Neural crest cell (in vitro differentiated cells): ENCODE measurements at places on chromosomes 5 and 9.

DNA sequence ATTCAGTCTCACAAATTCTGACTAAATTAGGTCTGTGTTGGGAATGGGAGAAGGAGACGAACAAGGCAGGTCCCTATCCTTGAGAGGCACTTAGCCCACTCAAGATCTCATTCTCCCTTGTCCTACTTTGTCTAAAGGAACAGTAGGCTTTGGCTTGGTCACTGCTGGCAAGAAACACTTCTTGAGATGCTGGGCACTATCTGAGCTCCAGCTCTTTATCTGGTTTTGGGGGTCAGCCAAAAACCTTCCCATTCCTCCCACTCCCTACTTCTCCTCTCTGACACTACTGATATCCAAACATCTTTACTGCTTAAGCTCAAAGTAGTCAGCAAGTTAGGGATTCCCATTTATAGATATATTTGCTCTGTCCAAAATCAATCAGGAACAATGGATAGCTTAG is 155.2 kb downstream of the MAPKAP1 start:
- no peak for DNase-seq

GRCh38 chr5:177141496-177141895 is 7.9 kb downstream of the NSD1 start:
- no peak for DNase-seq

DNA sequence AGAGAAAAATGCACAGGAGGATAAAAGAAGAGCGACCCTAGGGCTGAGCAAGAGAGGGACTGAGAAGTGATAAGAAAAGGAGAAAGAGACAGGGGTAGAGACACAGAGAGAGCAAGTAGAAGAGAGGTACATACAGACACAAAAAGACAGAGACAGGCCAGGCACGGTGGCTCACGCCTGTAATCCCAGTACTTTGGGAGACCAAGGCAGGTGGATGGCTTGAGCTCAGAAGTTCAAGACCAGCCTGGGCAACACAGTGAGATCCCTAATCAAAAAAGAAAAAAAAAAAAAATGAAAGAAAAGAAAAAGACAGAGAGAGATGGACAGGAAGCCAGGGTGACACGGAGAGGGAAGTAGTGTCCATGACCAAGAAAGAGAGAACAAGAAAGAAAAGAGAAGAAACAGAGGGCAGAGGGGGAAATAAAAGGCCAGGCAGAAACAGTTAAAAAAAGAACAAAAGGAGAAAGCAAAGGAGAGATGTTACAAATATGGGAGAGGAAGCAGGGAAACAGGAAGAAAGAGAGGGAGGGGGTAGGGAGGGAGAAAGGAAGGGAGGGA is 209.4 kb upstream of the TRIM32 start:
- no peak for DNase-seq

DNA sequence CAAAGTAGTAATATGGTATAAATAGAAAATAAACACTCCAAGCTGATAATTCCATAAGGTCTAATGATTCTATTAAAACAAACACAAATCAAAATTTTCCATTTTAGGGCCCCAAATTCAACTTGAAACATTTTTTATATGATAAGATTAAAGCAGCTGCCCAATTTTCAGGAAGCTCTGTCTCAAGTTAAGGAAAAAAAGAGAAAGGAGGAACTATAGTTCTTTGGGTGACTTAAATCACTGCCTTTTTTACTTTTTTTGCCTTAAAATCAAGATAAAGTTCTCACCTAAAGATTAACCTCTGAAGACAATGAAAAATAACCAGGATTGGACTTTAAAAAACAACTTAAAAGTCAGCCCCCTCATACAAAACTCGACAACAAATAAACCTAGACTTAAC is 76.0 kb upstream of the IFNE start:
- no peak for DNase-seq

DNA sequence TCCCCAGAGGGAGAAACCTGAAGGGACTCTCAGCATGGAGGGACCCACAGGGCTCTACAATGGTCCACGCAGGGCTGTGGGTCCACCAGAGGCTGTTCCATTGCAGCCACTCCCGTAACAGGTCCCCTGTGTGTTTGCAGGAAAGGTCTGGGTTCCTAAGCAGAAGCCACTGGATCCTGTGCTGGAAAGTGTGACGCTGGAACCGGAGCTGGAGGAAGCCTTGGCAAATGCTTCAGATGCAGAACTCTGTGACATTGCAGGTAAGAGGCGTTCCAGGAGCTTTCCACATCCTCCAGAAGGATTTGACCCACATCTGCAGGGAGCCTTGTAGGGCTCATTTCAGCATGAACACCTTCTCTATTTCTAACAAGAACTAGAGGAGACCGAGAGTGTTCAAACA is 51.7 kb downstream of the TMOD1 start:
- DNase-seq = no peak

GRCh38 chr5:51487952-51488351 is 104.7 kb downstream of the ISL1 start:
- DNase-seq = no peak

GRCh38 chr5:79850941-79851340 is 140.1 kb downstream of the MTX3 start:
- no peak for DNase-seq

DNA sequence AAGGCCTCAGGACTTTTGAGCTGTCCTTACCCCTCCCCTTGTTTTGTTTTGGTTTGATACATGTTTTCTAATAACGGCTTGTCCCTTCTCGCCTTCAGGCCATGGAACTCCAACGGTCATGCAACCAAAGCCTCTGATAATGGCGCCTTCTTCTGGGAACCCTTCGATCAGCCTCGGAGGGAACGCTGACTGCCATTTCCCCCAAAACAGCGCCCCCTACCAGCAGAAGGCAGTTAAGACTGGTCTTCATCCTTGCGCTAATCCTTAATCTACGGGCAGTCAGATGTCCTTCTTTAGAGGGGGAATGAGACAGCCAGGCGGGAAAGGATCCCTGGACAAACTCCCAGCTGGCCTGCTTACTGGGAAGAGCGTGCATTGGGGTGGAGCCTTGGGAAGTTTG is 276.6 kb downstream of the ICE1 start:
- no peak for DNase-seq

GRCh38 chr5:169838688-169839087 is 141.6 kb downstream of the INSYN2B start:
- DNase-seq = no peak

GRCh38 chr9:12681620-12682019 is 11.6 kb upstream of the TYRP1 start:
- no peak for DNase-seq

- no peak for DNase-seq
Measured at GRCh38 chr5:149310947-149311658, 34.2 kb upstream of the GRPEL2 start.

- DNase-seq = no peak
Measured at GRCh38 chr9:107227774-107228173, 55.3 kb upstream of the RAD23B start.

DNA sequence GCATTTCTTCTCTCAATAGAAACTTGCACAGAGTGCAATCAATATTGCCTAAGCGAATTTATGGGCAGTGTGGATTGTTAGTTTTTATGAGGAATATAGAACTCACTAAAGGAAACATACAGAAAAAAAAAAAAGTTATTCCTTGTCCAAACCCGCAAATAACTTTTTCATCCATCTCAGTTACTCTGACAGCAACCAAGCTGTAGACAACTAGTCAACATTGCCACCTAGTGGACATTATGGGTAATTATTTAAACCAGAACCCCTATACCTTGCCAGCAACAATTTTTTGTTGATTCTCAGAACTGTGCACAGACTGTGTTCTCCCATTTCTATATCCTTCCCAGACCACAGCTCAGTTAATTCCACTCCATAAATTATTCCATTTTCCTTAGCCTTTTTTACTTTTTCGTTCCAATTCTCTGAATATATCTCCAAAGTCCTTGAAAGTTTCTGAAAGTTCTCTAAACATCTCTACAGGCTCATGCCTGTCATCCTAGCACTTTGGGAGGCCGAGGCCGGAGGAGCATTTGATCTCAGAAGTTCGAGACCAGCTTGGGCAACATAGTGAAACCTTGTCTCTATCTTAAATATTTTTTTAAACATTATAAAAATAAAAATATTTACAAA is 2.6 kb upstream of the AFAP1L1 start:
- DNase-seq = no peak

DNA sequence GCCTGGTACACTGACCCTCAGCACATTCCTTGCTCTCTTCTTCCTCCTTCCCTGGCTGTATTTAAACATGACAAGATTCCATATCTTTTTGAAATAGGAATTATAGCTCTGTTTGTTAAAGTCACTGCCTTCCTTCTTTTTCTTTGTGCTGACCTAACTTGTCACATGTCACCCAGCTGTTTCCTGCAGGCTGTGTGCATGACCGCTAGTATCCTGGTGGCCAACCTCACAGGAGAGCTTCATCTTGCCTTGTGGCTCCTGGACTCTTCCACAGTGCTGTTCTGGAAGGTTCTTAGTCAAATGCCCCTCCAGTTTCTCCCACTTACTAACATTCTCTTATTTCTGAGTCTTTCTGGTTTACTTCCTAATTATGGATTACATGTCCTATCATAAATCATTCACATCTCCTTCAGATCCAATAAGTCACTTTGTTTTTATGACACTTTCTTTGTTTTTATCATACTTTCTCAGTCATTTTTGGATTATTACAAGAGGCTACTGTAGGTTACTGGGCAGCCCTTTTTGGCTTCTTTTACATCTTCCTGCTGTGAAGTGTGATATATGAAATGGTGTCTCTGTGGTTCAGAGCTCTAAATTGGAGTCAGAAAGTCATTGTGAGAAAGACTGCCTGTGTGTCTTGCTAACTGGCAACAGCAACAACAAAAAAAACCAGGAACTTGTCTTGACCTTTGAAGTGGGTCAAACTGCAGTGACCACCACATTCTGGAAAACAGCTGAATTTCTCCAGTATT is 463.6 kb upstream of the DAP start:
- DNase-seq = no peak

DNA sequence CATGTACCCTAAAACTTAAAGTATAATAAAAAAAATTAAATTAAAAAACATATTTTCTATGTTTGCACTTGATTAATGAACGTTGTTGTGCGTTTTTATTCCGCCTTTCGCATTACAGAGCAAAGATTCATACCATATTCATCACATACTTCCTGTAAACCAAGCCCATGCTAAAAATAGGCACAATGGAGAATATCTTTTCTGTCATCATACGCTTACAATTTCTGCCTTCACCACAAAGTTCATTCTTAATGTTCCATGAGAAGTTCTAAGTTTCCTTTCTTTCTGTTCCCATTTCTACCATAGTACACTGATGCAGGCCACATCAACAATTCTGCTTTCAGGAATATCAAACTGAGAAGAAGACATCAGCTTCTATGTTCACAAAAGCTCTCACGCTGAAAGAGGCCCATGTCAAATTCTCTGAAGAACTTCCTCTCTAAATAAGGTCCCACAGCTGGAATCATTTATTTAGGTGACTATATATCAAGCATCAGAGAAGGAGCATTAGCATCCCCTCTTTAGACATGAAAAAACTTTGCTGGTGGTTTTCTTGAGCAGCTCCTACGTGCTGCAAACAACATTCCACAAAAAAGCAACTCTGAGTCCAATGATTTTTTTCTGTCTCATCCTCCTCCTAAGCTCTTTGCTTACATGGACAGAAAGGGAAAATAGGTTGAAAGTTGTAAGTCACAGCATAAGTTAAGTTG is 456.4 kb downstream of the CDH10 start:
- no peak for DNase-seq

DNA sequence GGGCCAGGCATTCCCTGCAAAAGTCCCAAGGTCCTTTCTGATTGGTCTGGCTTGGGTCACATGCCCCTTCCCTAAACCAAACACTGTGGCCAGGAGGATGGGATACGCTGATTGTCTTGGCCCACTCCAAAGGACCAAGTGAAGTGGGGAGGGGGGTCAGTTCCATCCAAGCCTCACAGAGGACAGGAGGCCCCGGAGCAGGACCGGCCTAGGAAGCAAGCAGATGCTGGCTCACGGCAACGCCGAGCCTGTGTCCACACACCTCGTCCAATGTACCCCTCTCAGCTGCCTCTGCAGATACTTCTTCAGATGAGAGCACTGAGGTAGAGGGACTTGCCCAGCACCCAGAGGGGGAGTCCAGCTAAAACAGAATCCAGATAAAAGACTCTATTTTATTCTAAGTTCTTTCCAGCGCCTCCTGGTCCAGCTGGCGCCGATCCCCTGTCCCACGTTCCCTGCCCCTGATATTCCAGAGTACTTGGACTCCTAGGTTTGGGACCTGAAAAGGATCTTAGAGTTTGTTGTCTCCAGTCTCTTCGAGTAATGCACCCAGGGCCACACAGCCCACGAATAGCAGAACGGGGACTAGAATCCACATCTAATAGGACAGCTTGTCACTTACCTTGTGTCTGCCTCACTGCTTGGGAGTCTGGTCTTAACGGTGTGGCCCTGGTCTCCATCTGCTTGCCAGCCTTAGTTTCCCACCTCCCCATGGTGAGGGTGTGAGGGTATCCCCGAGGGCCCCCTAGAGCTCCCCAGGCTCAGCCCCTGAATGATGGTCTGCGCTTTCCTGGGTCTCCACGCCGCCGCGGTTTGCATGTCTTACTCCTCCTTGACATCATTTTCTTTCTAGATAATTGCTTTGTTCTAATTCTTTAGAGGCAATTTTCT is 72.4 kb upstream of the UNC5A start:
- no peak for DNase-seq

DNA sequence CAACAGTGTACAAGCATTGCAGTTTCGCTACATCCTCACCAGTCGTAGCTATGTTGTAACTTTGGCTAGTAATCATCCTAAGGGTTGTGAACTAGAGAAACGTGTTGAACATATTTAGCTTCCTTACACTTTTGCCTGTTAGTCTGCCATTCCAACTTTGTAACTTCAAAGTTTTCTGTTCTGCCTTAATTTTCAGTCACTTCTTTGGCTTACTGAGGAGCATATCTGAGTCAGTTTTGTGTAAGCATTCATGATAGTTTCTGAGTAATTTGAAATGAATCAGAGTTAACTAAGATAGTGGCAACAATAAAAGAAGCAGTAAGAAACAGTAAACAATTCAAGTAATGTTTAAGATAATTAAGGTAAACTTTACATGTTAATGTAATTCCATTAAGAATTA is 58.9 kb upstream of the MCCC2 start:
- no peak for DNase-seq

DNA sequence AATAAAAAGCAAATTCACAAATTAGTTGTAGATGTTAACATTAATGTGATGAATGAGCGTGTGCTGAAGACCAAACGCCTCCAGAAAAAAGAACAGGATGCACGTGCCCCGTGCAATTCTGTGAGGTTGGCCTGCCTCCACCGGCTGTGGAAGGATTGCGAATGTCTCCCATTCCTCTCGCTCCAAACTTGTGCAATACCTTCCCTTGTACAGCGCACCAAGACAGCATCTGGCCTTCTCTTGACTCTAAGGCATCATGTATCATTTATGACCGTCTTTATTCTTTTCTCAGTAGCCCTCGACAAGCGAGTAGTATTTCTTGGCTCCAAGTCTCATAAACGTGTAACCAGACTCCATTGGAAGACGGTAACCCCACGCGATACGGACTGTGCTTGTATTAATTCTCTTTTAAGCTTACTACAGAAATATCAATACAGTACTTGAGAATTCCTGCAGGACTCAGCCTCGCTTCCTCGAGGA is 1.5 kb upstream of the TESK1 start:
- no peak for DNase-seq

- no peak for DNase-seq
Measured at GRCh38 chr5:80867233-80867632, 92.9 kb upstream of the RASGRF2 start.
